Stimulated activated CD8-positive, alpha-beta memory T cell treated with anti-CD3 and anti-CD28 coated beads, Interleukin-4, amount 100 ng/mL, for 48 hours (primary cell): ENCODE measurements at places on chromosomes 2 and 18.

- no peak for DNase-seq
These were observed 110.7 kb upstream of the HAAO start for GRCh38 chr2:42902939-42903709.

GRCh38 chr2:111118981-111119821, 1.5 kb upstream of the BCL2L11 start:
- DNase-seq, result peak; percentile 63

DNA sequence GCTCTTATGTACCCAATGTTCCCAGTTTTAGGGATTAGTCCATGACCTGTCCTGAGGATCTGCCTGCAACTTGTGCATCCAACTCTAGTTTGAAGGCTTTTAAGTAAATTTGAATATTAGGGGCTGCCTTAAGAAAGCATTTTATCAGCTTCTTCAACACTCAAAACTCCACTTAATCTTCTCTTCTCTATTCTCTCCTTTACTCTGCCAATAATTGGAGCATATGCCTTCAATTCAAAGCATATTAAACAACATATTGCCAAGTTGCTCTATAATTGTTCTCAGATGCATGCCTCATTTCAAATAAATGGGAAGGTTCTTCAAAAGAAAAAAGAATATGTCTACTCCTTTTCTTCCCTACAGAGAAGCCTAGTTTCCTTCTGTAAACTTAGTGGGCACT, 84.8 kb upstream of the NCKAP5 start:
- no peak for DNase-seq

- no peak for DNase-seq
These were observed 1101.4 kb downstream of the CBLN2 start for GRCh38 chr18:71442731-71443141.

GRCh38 chr18:76306685-76307292, 188.3 kb downstream of the ZNF516 start:
- DNase-seq, result peak; percentile 29

DNA sequence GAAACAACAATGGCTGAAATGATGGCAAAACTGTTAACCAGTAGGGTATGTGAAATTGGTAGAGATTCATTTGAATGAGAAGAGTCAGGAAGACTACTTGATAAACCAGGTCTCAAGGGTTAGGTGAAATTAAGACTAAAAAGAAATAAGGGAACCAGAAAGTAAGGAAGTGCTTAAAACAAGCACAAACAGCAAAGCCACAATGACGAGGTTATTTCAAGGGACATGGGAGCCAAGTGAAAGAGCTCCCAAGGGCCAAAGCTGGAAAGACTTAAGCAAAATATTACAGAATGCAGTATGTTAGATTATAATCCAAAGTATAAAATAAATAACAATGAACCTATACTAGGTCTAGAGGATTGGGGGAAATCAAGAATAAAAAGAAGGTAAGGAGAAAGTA, 19.3 kb upstream of the CD302 start:
- no peak for DNase-seq

GRCh38 chr18:32427084-32427900, 43.4 kb downstream of the GAREM1 start:
- DNase-seq, result no peak

DNA sequence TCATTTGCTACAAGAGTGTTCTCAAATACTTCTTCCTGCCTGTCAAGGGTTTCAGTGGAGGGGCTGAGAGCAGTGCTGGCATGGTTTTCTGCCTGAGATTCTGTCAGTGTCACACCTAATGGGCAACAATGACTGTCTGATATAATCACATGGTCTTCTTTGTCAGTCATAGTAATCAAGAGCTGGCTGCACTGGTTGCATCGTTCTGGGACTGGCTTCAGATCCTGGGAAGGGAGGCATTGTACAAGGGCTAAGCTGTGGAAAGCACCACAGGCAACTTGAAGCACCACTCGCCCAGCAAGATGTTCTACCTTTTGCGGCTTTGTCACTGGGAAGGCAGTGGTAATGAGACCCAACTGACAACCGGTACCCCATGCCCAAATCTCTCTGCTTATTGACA, 19.6 kb downstream of the ALS2 start:
- DNase-seq, result no peak

- no peak for DNase-seq
These were observed 576.4 kb upstream of the PIK3C3 start for GRCh38 chr18:41378598-41378997.

GRCh38 chr2:187050409-187050998, 201.5 kb upstream of the ZSWIM2 start:
- no peak for DNase-seq

DNA sequence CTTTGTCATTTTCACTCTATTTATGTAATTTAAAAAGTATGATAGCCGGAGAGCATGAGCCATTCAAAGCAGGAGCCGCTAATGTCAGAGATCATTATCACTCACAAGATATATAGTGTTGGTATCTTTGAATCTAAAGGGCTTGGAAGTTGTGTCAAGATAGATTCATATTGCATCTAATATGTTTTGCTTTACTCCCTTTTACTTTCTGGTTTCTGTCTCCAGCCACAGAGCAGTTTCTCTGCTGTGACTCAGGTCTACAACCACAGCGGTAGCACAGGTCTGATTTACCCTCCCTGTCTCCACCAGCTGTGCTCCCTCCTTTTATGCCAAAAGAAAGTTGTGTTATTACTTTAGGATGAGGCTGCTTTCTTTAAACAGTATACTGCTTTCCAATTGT, 424.0 kb downstream of the ARHGAP15 start:
- peak; percentile 37 for DNase-seq

- DNase-seq, result no peak
These were observed 493.1 kb downstream of the XIRP2 start for GRCh38 chr2:167381349-167381748.

DNA sequence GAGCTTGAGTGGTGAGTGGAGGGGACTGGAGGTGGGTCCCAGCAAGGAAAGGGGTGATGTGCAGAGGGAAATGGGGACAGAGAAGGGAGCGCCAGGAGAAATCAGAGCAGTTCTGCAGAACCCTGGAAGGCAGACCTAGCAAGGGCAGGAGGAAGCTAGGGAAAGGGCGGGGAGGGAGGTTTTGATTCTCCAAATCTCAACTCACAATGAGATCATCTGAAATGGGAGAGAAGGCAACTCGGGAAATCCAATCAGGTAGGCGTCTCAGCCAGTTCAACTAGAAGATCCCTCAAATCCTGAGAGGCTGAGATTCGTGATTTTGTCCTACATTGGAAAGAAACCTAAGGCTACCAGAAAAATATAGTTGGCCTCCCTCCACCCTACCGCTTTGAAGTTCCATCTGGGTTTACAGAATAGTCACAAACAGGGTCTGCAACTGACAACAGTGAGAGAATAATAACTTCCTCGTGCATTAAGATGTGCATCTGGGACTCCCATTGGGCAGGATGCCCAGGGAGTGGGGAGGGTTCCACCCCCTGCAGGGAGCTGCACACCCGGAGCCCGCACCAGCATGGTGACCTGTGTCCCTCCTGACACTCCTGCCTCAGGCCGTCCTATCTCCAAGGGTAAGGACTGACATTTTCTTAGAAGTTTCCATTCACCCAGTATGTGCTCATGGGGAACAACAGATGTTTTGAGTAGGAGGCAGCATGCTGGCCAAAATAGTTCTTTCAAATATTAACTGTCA, 113.3 kb upstream of the ODC1 start:
- DNase-seq, result no peak

DNA sequence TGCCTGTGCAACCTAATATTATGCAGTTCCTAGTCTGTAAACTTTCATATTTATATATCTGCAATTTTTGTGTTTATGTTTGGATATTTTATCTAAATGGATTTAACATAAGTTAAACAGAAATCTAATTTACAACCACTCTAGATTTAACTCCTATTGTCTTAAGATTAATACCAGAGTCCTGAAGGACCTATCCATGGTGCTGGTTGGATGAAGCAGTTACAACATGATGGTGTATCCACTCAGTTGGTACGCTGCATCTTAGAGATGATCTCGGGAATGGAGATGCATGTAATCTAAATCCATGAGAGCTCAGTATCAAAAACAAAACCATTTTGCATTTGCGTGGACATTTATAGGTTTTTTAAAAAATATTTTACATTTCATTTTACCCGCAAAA, 745.9 kb upstream of the SLC8A1 start:
- no peak for DNase-seq

GRCh38 chr18:42534313-42534712, 579.3 kb downstream of the PIK3C3 start:
- no peak for DNase-seq

DNA sequence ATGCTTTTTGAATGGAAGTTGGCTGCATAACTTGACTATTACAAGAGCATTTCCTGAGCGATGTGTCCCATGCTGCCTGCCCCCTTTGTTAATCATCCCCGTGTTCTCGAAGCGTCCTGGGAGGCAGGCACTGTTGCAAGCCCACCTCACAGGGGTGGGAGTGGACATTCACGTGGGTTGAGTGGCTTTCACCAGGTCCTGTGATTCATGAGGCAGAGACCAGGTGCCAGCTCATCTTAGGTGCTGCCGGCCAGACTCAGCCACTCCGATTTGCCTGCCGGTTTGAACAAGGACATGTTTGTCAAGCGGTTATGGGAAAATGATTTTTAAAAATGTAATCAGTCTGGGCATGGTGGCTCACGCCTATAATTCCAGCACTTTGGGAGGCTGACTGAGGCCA, 112.5 kb downstream of the ZNF532 start:
- DNase-seq, result no peak

DNA sequence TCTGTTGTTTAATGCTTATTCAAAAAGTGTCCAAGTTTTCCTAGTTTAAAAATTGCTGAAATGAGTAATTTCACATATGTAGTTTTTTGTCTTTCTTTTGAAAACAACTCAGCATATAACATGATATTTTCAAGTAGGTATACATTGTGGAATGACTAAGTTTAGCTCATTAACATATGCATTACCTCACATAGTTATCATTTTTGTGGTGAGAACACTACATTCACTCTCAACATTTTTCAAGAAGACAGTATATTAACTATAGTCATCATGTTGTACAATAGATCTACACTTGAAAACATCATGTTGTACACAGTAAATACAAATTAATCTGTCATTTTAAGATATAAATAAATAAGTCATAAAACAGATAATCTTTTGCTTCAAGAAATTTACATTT, 340.0 kb downstream of the CCDC85A start:
- no peak for DNase-seq

DNA sequence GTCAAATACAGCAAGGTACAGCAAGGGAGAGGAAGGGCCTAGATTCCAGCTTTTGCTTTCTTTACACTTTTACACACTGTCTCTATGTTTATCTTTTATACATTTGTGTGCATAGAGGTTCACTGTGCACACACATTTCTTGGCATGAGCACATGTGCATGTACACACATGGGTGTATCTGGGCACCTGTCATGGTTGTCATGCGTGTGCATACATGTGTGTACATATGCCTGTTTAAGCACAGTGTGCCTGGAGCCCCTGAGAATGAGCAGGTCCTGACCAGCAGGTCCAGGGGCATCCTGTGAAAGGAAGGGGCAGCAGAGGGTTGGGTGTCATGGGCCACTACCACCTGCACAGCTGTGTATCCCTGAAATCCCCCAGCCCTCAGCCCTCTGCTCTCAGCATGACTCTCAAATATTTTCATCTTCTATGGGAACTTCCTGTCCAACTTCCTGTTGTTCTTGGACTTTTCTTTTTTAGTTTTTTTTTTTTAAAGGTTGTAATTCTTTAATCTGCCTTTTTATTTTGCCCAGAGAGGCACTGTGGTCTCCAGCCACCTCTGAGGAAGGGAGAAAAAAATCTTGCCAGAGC, 97.0 kb upstream of the EPAS1 start:
- DNase-seq, result no peak

DNA sequence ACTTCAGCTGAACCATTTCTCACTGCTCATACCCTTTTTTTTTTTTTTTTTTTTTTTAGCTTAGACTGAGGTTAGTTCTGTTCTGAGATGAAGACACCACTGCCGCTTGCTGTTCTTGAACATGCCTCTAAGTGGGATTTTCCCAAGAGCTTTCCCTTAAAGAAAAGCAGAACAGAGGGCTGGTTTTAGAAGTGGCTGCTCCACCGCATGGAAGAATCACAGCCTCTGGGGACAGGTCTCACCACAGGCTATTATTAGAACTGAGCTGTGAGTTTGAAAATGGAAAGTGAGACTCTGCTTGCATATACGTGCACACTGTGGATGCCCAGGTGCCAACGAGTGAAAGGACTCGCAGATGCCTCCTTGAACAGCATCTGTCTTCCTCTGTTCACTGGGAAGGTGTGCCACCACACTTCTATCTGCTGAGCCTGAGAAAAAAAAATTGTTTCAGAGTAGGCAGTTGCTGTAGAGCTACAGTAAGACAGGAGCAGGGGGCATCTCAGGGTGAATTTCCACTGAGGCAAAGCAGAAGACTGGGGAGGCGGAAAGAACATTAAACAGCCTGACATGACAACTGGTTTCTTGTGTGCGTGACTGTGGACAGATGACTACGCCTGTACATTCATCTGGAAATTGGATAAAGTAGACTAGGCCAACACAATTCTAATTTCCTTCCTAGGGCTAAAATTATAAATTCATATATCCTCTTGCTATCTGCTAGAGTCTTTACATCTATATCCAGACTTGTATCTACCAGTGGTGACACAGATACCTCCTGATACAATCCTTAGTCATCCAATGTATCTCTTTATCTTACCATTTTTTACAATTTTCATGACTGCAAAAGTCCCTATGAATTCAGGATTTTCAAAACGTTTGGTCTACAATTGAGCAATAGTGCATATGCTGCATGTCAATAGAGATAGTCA, 1045.7 kb upstream of the CELF4 start:
- peak; percentile 23 for DNase-seq

DNA sequence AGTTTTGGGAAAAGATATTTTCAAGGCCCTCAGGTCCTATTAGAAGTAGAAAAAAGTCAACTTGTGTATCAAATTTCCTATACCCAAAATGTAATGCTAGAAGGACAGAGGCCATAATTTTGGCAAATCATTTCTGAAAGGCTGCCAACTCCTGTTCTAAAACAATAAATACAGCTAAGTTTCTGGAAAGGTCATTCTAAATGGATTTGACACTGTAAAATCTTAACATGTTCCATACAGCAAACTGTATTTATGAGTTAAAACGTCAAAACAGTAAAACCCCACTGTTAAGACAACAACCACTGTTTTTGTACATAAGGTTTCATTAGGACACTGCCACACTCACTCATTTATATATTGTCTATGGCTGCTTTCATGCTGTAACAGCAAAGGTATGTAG, 9.7 kb downstream of the FAM98A start:
- no peak for DNase-seq

- DNase-seq, result no peak
These were observed 102.2 kb upstream of the TTC39C start for GRCh38 chr18:23912356-23912755.
